Bronchus fibroblast of lung (primary cell): ENCODE measurements at places on chromosomes 5 and 9. TPM values are rescaled to one million over a fixed set of nuclear protein-coding genes. Genes with fewer than 3 reads are reported as not detected.

Gene GRXCR2
- total RNA-seq = not detected in 2 replicates

Gene AK8
- 0.34 and 0.59 TPM in 2 replicates for total RNA-seq

Gene EGR1
- total RNA-seq = 17.3 and 17.4 TPM in 2 replicates

Gene ARHGEF39
- total RNA-seq = 15.0 and 16.5 TPM in 2 replicates

Gene DEPDC1B
- total RNA-seq = 13.3 and 16.4 TPM in 2 replicates

Gene CRB2
- under 0.01 TPM in 1 of 2 replicates, not detected in the other for total RNA-seq

Gene TPPP
- total RNA-seq = under 0.01 and 0.17 TPM in 2 replicates

Gene SPACA9
- total RNA-seq = 3.3 and 3.7 TPM in 2 replicates

Gene FBP1
- total RNA-seq = not detected in 2 replicates

Gene GRK6
- 31.7 and 34.5 TPM in 2 replicates for total RNA-seq

Gene PCDHA1
- total RNA-seq = not detected in 2 replicates

Gene TNIP1
- 46.9 and 47.9 TPM in 2 replicates for total RNA-seq

Gene SCAI
- 2.7 and 2.8 TPM in 2 replicates for total RNA-seq

Gene EFNA5
- total RNA-seq = 3.7 and 4.2 TPM in 2 replicates

Gene MED10
- 16.8 and 17.8 TPM in 2 replicates for total RNA-seq

Gene BTNL8
- total RNA-seq = not detected in 2 replicates

Gene SPATA31D4
- not detected in 2 replicates for total RNA-seq

Gene LURAP1L
- 12.8 and 14.6 TPM in 2 replicates for total RNA-seq

Gene NRG2
- total RNA-seq = 0.15 and 0.17 TPM in 2 replicates

Gene HSPB3
- not detected in 2 replicates for total RNA-seq
